ENCODE measurements at places on chromosomes 11 and 22. TPM values are rescaled to one million over a fixed set of nuclear protein-coding genes. Genes with fewer than 3 reads are reported as not detected.

DNA sequence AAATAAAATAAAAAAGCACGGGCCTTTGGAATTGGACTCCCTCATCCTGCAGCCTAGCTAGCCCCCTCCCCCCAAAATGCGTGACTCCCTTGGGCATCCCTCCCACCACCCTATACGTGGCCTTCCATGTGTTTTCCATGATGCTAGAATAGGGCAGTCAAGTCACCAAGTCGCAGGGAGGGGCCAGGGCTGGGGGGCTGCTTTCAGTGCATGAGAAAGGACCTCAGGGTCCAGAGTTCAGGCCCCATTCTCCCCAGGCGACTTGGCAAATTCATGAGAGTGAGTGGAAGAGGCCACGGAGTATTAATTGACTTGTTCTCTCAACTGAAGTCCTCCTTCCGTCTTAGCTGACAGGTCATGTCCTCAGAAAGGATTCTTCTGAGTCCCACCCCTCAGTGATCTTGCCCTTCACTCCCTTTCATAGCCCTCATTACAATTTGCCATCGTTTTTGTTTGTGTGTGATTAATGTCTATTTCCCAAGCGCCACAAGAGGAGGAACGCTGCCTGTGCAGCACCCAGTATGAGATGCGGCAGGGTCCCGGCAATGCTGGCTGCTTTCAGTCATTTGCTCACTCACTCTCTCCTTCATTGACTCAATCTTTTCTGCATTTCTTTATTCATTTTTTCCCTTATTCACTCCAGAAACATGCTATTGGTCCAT lies 17.4 kb downstream of the LRRC32 start:
- H3K27ac ChIP-seq, result no peak overlapping the region
- no peaks in the 10 kb centered on the region for H3K36me3 ChIP-seq
- peaks cover 9% of the 10 kb centered on the region for H3K4me1 ChIP-seq
- H3K4me3 ChIP-seq, result no peak overlapping the region
- no peak for DNase-seq

- no peak overlapping the region for H3K4me3 ChIP-seq
- H3K4me1 ChIP-seq, result no peaks in the 10 kb centered on the region
- H3K36me3 ChIP-seq, result no peaks in the 10 kb centered on the region
- DNase-seq, result no peak
- H3K27me3 ChIP-seq, result no peaks in the 10 kb centered on the region
These were observed 74.9 kb upstream of the KCNA4 start for GRCh38 chr11:30091737-30092136.

- no peak overlapping the region for H3K27ac ChIP-seq
- DNase-seq, result peak; percentile 44
- H3K36me3 ChIP-seq, result no peaks in the 10 kb centered on the region
- H3K4me3 ChIP-seq, result no peak overlapping the region
- H3K27me3 ChIP-seq, result no peaks in the 10 kb centered on the region
- peaks cover 3% of the 10 kb centered on the region for H3K4me1 ChIP-seq
These were observed 309.1 kb downstream of the SWAP70 start for GRCh38 chr11:9972989-9973388.

DNA sequence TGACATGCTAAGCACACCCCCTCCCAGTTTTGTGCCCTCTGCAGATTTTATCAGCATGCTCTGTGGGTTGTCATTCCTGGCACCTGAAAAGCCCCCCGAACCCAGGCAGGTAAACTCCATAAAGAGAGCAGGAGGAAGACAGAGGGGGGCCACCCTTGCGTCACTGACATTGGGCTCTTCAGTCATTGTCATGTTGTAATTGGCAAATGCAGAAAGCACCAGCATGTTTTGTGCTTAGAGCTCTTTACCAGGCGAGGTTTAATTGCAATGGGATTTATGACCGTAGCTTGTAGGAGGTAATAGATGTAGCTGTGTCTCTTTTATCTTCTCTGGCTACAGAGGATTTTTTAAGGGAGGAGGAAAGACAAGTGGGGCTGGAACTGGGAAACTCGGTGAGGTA lies 201.7 kb downstream of the GRIK4 start:
- no peak for DNase-seq
- H3K27me3 ChIP-seq, result peaks cover 8% of the 10 kb centered on the region
- H3K36me3 ChIP-seq, result no peaks in the 10 kb centered on the region
- H3K4me3 ChIP-seq, result no peak overlapping the region
- H3K27ac ChIP-seq, result no peak overlapping the region

DNA sequence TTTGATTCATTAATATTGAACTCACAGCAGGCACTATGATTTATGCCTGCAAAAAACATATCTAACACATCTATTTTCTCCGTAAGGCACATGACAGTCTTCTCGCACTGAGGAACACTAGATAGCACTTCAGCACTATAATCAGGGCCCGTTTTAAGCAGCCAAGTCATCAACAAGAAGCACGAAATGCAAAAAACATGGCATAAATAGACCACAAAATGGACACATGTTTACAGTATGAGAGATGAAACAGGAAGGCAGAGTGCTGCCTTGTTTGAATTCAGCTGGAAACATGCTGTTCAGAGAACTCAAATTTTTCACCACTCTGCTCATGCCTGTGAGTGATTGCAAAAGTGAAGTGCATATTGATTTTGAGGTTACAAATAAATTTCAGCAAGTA lies 205.8 kb upstream of the PDGFD start:
- no peak overlapping the region for H3K4me3 ChIP-seq
- no peaks in the 10 kb centered on the region for H3K4me1 ChIP-seq
- H3K27me3 ChIP-seq, result no peaks in the 10 kb centered on the region
- H3K36me3 ChIP-seq, result no peaks in the 10 kb centered on the region

- H3K4me3 ChIP-seq, result no peak overlapping the region
- H3K36me3 ChIP-seq, result no peaks in the 10 kb centered on the region
- H3K4me1 ChIP-seq, result no peaks in the 10 kb centered on the region
- DNase-seq, result no peak
- no peaks in the 10 kb centered on the region for H3K27me3 ChIP-seq
- no peak overlapping the region for H3K27ac ChIP-seq
These were observed 15.4 kb upstream of the OR4D5 start for GRCh38 chr11:123924027-123924426.

GRCh38 chr11:9763301-9763700 lies 99.4 kb downstream of the SWAP70 start:
- H3K27ac ChIP-seq, result no peak overlapping the region
- no peak for DNase-seq
- peaks cover 15% of the 10 kb centered on the region for H3K4me1 ChIP-seq
- H3K4me3 ChIP-seq, result no peak overlapping the region

CRACR2B gene
- total RNA-seq, result 18.7 TPM

SLC6A5 gene
- total RNA-seq, result not detected

GP1BB gene
- total RNA-seq, result not detected

Data from activated CD8-positive, alpha-beta T cell treated with anti-CD3 and anti-CD28 coated beads, Interleukin-2, amount 10 ng/mL, durations not matched to agents 7 days and 5 days (primary cell).